LoVo (cell line): ENCODE measurements at places on chromosomes 2 and 18.
A peak's percentile ranks its signal among the peaks of the same experiment; 100 is the strongest.

DNA sequence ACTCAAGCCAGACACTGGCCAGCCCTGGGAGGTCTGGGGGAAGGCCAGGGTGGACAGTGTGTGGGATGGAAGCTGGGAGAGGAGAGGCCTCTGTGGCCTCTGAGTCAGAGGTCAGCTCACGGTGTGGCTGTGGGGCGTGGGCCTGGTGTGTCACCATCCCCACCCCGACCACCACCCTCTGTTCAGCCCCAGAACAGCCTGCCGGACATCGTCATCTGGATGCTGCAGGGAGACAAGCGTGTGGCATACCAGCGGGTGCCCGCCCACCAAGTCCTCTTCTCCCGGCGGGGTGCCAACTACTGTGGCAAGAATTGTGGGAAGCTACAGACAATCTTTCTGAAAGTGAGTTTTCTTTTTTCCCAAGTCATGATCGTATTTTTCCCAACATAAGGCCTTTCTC is 110.5 kb downstream of the DYSF start:
- peak; percentile 10 for DNase-seq

DNA sequence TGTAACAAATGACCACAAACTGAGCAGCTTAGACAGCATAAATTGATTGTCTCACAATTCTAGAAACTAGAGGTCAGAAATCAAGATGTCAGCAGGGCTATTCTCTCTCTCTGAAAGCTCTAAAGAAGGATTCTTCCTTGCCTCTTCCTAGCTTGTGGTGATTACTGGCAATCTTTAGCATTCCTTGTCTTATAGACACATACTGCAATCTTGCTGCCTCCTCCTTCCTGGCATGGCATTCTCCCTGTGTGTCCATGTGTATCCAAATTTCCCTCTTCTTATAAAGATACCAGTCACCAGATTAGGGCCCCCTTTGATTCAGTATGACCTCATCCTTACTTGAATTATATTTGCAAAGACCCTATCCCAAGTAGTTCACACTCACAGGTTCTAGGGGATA is 2.3 kb downstream of the ASB3 start:
- no peak for DNase-seq

- DNase-seq, result no peak
Measured at GRCh38 chr18:13940326-13940725, 25.0 kb upstream of the MC2R start.

DNA sequence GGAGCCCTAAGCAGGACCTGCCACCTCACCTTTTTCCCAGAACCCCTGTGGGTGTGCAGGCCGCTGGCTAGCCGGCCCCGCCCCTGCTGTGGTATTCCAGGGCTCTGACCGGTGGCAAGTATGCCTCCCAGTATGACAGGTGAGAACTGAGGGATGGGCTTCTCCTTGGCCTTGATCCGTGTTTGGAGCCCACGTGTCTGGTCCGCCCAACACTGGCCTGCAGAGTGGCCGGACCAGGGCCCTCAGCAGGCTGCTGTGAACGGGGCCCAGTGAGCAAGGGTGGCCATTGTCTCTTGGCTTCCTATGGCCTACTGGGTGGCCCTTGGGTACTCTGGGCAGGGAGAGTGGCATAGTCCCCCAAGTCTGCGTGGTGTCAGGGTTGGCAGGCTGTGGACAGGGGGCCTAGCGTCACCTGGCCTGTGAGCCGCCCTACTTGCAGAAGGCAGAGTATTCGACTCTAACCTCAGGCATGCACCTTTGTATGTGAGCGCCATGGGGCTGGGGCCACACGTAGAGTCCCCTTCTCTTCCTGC is 1.8 kb downstream of the RNPEPL1 start:
- DNase-seq, result no peak

DNA sequence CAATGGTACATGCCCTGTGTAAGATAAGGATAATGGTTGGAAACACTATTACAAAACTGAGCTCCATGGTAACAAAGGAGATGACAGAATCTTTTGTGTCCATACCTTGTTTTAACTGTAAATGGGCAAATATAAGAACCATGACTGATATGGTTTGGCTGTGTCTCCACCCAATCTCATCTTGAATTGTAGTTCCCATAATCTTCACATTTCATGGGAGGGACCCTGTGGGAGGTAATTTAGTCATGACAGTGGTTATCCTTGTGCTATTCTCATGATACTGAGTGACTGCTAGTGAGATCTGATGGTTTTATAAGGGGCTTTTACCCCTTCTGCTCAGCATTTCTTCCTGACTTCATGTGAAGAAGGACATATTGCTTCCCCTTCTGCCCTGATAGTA is 211.7 kb upstream of the RGPD4 start:
- DNase-seq, result no peak

GRCh38 chr2:123061534-123061933 is 963.6 kb upstream of the CNTNAP5 start:
- DNase-seq, result no peak

GRCh38 chr2:175170659-175171304 is 2.8 kb upstream of the ATF2 start:
- no peak for DNase-seq
